Gastroesophageal sphincter (tissue), 4 donors: ENCODE measurements at places on chromosomes 1 and 21. TPM values are rescaled to one million over a fixed set of nuclear protein-coding genes. Genes with fewer than 3 reads are reported as not detected.

ITLN1 gene
- total RNA-seq: 0.46 TPM

MLLT11 gene
- total RNA-seq: 0.87 TPM

APCS gene
- not detected for total RNA-seq

GJA4 gene
- 14.9 TPM for total RNA-seq

ATAD3A gene
- 14.9 TPM for total RNA-seq

PLEKHN1 gene
- total RNA-seq: not detected

BTG2 gene
- total RNA-seq: 130 TPM

TTC34 gene
- 0.27 TPM for total RNA-seq

PRELP gene
- 64.8 TPM for total RNA-seq

PDZK1 gene
- 0.87 TPM for total RNA-seq

PRR9 gene
- total RNA-seq: not detected

CLEC20A gene
- total RNA-seq: not detected

CD48 gene
- total RNA-seq: not detected

DNA sequence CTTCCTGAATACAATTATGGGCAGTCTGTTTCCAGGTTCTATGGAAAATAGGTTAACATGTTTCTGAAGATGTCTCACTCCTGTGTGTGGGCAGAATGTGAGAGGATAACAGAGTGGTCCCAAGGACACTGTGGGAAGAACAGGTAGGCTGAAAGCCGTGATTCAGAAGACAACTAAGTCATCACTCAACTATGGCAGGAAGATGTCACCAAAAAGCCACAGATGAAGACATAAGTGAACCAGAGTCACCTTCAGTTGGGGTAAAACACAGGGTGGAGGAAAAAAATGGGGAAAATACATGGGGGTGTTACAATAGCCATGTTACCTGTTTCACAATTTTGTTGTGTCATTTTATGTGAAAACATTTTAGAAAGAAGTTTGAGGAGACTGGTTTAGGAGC, 75.1 kb downstream of the UCHL5 start:
- no peak for ATAC-seq

DNA sequence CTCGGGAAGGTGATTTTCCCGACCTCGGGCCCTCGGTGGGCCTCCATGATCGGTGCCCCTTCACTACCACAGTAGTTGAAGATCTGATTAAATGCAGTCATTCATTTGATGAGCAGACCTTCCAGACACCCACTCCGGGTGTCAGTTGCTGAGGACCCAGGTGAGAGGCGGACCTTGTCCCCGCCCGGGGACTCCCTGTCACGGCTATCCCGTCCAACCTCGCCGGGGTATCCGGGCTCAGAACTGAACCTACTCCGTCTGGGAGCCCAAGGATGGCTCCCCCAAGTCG, 22.6 kb downstream of the RNU1-3 start:
- ATAC-seq: no peak

- ATAC-seq: no peak
Measured at GRCh38 chr1:183273300-183273699, 87.2 kb downstream of the LAMC2 start.

DNA sequence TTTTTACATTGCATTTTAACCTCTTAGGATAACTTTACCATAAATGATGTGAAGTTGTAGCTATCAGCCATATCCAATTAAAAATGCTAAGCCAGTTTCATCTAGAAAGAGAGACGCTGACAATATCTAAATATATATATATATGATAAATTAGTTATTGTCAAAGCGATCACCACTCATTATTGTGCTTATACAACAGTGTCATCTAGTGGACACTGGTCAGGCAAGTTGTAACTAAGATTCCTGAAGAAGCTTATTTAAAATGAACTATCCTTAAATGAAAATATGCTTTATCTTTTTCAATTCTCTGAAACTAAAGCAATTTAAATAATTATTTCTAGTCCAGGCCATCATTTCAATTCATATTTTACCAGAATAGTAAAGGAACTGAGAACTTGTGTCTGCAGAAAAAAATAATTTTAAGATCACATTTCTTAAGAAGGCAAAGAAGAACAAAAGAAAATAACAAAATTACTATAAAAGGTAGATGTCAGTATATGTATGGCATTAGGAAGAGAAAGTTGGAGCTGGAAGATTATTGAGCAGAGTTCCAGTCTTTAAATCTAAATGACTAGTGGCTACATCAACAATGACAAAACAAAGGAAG, 193.3 kb upstream of the SNX7 start:
- no peak for ATAC-seq

GRCh38 chr1:234887016-234887900, 241.4 kb downstream of the TOMM20 start:
- peak; percentile 71 for ATAC-seq

DNA sequence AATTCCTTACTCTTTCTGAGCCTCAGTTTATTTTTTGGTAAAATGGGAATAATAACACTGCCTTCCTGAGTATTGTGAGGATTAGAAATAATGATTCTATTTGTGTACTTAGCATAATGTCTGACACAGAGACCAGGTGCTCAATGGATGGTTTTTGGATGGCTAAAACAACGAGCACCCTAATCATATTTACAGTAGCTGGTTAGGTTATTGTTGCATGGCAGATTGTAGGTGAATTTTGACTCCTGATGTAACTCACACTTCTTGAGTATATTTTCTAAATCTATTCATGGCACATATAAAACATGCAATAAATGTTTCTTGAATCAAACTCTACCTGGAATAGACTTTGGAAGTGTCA, 11.9 kb upstream of the DUSP10 start:
- ATAC-seq: no peak

DNA sequence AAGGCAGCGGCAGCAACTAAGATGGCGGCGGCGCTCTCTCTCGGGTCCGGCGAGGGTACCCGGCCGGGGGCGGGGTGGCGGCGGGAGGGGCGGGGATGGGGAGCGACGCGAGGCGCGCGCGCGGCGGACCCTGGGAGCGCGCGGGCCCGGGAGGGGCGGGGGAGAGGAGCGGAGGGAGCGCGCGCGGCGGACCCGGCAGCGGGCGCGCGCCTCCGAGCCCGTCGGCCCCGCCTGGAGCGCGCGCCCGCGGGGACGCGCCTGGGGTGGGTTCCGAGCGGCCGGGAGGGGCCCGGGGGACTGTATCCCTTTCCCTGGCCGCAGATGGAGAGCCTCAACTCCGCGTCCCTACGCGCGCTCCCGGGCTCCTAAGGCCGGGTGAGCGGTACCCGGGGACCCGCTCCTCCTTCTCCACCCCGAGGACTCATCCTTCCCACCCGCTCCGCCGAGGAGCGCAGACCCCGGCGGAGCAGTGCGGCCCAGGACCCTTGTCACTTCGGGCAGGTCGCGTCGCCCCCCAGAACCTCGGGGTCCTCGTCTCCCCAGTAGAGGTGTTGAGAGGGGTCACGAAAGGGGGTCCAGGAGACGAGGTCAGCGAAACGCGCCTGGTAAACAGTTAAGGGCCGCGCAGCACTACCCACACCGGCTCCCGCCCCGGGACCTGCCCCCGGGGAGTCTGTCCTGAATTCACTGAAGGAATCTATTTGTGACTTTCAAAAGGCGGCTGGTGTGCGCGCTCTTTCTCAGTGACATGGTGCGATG, at the start of gene CLSTN1:
Gene CLSTN1, minus strand, starts transcription at position 23 of the 759 bp plus-strand sequence. CDS start 232 bp downstream, outside the sequence.
- ATAC-seq: peak; percentile 85

- peak; percentile 80 for ATAC-seq
Measured at GRCh38 chr1:162011337-162012012, 12.2 kb downstream of the OLFML2B start.

DNA sequence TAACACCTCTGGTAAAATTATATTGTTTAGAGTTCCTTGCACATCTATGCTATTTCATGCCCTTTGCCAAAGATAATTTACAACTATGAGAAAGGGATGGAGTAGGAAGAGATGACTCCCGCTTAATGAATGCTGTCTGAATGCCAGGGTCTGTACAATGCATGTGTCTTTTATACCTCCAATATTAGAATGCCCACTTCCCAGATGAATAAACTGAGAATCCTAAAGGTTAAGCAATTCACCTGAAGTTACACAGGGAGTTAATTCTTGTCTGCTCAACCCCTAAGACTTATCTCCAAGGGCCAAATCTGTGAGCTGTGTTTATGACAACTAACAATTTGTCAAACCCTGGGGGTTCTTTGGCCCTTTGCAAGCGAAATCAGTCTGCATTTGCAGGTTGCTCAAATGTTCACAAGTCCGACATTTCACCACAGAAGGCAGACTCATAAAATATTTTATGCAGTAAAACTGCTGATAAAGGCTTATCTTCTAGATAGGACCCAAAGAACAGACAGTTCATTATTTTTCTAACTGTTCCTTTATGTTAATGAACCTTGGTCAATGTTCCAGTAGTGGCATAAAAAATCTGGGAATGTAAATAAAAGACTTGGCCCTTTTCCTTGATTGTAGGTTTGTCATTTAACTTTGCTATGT, 50.2 kb upstream of the ATP1A1 start:
- no peak for ATAC-seq

DNA sequence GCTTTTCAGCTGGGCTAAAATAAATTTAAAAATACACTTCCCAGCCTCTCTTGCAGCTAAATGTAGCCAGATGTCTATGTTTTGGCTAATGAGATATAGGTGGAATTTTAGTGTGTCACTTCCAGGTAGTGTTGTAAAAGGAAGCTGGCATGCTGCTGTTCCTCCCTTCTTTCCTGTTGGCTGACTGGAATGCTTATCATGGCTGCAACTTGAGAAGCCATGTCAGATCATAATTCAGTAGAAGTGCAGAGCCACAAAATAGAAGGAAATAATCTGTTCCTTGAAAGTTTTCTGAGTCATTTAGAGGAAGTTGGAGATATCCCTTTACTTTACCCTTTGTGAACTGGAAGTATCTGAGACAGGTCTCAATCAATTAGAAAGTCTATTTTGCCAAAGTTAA, 10.9 kb upstream of the RBM15 start:
- ATAC-seq: no peak

DNA sequence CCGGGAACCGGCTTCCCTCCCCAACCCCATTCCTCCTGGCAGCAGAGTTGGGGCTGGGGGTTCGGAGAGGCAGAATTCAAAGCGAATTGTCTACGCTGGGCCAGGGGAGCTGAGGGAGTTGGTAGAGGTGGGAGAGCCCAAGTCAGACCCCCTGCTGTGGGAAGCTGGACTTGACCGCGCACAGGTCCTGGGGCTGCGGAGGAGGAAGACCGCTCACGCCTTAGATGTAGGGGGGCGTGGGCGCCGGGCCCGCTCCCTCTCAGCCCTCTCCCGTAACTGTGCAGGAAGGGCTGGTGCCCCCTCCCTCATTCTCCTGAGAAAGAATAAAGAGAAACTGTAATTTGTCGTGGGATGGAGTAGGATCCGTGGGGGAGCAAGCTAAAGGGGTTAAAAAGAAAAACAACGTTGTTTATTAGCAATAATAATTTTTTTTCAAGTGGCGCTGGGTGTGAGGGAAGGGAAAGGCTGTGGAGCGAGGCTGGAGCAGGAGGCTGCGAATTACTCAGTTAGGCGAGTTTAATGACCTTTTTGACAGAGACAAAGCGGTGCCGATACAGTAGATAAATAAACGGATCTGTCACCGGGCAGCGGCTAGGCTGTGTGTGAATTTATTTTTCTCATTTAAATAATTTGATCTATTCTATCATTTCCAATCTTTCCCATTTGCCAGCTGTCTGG, 838 bp upstream of the GRIK3 start:
- ATAC-seq: no peak

GRCh38 chr1:178579562-178579961, 66.7 kb downstream of the TEX35 start:
- ATAC-seq: no peak

DNA sequence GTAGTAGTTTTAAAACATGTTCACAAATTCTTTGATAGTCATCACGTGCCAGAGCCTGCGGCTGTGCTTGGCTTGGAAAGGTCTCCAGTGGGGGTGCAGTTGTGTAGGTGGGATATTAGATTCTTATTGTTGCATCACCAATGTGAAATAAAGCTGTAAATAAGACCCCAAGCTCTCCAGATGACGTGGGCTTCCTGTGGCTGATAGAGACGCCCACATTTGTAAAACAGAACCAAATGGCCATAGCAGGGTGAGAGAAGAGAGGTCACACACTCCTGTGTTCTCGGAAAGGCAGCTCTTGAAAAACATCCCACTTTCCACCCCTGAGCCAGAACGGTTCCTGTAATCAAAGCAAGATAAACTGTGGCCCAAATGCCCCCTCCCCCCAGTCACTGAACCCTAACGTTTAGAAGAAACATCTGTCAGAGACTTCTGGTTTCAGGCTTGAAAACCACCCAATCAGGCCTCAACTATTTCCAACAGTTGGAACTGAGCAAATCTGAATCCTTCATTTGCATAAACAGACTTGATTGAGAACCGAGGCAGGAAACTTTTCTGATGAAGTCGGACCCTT, 6.6 kb upstream of the NTPCR start:
- no peak for ATAC-seq

- ATAC-seq: peak; percentile 60
Measured at GRCh38 chr1:175221557-175222175, 29.1 kb upstream of the KIAA0040 start.

DNA sequence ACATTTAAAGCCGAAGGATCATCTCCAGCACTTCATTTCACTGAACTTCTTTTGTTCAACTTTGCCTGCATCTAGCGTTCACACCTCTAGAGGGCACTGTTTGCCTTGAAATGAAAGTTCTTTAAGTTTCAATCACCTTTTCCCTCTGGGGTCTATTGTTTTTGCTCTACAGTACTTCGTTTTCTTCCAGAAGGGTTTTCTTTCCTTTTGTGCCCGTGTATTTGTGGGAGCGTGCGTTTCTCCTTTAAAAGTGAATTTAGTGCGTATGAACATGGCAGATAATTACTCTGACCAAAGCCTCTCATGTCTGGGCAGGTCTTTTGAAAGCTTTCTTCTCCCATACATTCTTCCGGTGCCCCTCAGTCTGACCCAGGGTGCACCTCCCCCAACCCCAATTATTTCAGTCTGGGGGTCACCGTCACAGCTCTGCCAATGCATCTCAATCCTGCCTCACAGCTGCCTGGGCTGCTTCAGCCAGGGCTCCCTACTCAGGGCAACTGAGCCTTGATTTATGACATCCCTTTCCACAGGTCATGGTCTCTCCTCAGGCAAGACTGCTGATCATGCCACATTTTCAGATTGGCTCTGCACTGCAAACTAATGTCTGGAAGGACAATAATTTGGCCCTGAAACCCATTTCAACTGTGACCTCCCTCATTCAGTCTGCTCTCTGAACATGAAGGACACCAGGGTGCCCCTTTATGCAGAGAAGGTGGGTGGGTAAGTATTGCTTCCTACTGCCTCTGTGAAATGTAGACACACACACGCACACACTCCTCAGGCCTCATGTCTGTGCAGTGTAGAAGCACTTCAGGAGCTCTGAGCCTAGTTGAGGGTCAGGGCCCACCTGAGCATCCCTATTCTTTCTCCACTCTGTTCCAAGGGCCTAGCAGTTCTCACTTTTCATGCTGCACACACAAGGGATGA, 88.6 kb downstream of the NUF2 start:
- ATAC-seq: no peak
